ENCODE measurements at places on chromosomes 1 and 21. TPM values are rescaled to one million over a fixed set of nuclear protein-coding genes. Genes with fewer than 3 reads are reported as not detected.

GRCh38 chr1:26913389-26913753, 404 bp downstream of the NR0B2 start:
- DNase-seq: no peak

DNA sequence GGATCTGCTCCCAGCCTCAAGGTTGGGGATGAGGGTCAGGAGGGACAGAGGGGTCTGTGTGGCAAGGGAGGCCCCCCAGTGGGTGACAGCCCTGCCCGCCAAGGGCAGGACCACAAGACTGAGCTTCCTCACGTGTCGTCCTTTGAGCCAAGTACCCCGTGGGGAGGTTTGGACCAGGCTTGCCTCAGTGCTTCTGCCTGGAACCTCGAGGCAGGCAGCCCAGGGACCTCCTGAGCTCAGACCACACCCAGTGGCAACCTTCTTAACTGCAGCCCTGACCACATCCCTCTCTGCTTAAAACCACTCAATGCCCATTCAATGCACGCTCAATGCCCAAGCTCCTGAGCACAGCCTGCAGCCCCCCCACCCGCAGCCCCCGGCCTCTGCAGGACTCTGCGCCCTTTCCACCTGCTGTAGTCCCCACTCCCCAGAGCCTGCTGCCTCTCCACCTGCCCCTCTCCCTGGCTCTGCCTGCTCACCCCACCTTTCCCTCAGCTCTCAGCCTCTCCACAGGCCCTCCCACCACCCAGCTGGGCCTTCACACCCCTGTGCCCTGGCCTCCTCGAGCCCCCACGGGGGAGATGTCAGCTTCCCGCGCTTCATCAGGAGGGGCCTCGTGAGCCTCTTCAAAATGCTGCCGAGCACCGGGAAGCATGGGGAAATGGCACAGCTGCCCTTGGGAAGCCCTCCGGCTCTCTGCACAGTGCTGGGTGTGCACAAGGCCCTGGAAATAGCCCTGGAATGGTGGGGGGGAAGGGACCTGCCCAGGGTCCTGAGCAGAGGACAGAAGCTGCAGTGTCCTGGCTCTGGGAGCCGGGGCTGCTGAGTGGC, 129.3 kb upstream of the VAMP3 start:
- no peak for DNase-seq

ZNF678 gene
- polyA plus RNA-seq: 2.8 TPM

- peak; percentile 77 for DNase-seq
Observed at GRCh38 chr21:35050348-35051286, 1.5 kb upstream of the RUNX1 start.

- DNase-seq: no peak
Observed at GRCh38 chr1:224454402-224455055, 19.9 kb upstream of the WDR26 start.

DNA sequence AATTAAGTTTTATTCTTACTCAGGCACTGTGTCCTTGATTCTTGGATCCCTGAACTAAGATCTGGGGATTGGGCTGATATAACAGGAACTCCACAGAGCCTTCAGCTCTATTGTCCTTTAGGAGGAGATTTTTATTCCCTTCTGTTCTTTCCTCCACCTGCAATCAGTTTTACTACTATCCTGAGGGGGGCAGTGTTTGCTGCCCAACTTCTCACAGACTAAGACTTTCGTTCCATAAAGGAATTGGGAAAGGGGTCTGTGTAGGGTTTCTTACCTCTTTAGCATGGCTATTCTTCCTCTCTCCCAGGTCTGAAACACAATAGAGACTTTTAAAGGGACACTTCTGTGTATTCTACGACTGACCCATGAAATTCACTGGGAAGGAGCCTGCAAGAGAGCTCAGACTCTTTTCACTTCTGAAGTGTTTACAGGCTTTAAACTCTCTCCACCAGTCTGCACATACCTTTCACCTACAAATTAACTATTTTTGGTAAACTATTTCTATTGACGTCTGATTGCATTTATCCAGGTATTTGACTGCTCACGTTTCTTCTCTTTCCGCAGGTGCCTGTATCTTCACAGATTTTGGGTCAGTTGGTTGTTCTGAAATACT, 103.3 kb upstream of the DEPDC1 start:
- DNase-seq: peak; percentile 1

GNAT2 gene
- 0.22 TPM for polyA plus RNA-seq

- DNase-seq: no peak
Observed at GRCh38 chr1:34656299-34656698, 98.5 kb upstream of the GJB5 start.

ARID4B gene
- 10.7 TPM for polyA plus RNA-seq

Data from fibroblast of lung (primary cell).